ENCODE measurements at places on chromosomes 16 and 17.

- no peak for DNase-seq
Observed at GRCh38 chr17:50122945-50123344, 7.0 kb downstream of the SAMD14 start.

- peak; percentile 98 for DNase-seq
Observed at GRCh38 chr17:58331815-58332777, 3.5 kb upstream of the TSPOAP1 start.

GRCh38 chr17:44688675-44689476 is 700 bp downstream of the CCDC43 start:
- peak; percentile 11 for DNase-seq

- no peak for DNase-seq
Observed at GRCh38 chr17:62690168-62690897, 62.9 kb downstream of the MRC2 start.

GRCh38 chr17:8121681-8122421 is 2.1 kb downstream of the HES7 start:
- DNase-seq = peak; percentile 86

Data from OCI-LY7 (cell line).